ENCODE measurements at places on chromosomes 1 and 21.
A peak's percentile ranks its signal among the peaks of the same experiment; 100 is the strongest.

DNA sequence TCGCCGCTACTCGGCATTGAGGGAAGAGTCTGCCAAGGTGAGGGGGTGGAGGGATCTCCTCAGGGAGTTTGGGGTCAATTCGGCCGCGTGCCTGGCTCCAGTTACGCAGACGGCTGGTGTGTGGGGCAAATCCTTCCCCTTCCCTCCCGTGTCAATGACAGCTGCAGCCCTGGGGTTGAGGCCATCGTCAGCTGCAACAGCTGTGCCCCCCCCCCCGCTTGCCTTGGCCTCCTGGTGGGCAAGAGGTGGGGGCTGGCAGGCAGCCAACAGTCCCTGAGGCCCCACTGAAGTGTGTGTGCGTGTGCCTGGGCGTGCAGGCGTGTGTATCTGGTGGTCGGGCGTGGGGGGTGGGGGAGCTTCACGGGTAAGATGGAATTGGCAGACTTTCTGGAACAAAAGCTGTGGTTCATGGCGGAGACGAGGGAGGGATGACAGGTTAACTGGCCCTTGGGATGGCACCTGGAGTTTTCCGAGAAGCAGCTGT is 25.6 kb downstream of the PPFIA4 start:
- peak; percentile 86 for DNase-seq

- no peak for DNase-seq
Measured at GRCh38 chr21:42047821-42048613, 23.1 kb upstream of the UMODL1 start.

- no peak for DNase-seq
Measured at GRCh38 chr1:7501723-7502603, 269.1 kb upstream of the VAMP3 start.

GRCh38 chr1:66437136-66437401 is 96.9 kb upstream of the SGIP1 start:
- DNase-seq: no peak
